ENCODE measurements at places on chromosomes 3 and 15.

GRCh38 chr15:39939487-39940452 lies 5.9 kb downstream of the EIF2AK4 start:
- DNase-seq = no peak

DNA sequence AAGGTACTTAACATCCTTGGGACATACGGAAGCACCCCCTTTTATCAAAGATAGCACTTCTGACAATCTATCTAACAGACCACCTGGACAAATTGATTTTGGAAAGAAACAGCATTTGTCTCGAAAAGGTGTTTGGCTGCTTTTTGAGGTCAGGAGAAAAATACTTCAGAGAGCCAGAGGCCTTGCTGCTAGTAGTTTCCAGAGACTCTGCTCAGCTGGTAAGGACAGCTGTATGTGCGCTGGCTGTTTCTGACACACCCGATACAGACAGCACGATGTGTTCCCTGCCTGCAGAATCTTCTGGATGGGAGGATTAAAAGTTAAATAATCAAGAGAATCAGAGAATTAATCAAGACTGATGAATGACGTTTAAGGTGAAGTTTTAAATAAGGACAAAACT lies 15.6 kb upstream of the GYG1 start:
- no peak for DNase-seq

DNA sequence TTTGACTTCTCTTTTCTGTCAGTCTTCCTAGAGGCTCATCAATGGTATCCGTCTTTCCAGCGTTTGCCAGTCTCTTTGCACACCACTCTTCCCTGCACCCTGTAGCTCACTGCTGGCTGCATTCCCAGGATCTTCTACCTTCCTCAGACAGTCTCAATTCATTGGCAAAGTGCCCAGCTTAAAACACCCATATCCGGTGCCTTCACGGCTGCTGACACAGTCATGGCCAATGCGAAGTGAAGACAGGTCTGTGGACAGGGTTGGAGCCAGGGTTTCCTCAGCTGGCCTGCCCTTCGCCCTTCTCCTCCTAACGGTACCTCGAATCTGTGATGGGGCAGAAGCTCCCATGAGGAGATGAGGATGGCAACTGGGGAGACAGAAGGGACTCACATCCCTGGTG lies 36.1 kb downstream of the PTH1R start:
- no peak for DNase-seq

DNA sequence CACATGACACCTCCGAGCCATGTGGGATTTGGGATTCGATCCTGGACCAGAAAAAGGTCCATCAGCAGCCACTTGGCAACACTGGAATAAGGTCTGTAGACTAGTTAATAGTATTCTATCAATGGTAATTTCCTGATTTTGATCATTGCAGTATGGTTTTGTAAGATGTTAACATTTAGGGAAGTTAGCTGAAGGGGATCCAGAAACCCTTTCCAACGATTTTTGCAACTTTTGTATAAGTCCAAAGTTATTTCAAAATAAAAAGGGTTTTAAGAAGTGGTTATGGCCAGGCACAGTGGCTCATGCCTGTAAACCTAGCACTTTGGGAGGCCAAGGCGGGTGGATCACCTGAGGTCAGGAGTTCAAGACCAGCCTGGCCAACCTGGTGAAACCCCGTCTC lies 10.2 kb downstream of the BDH1 start:
- DNase-seq = no peak

- no peak for DNase-seq
Observed at GRCh38 chr15:47376190-47376589, 341.1 kb upstream of the SEMA6D start.

GRCh38 chr15:74835312-74835823 lies 7.6 kb downstream of the ULK3 start:
- DNase-seq = no peak

- DNase-seq = no peak
Observed at GRCh38 chr3:189395825-189396224, 224.1 kb downstream of the TPRG1 start.
